ENCODE measurements at places on chromosomes 5 and 9.

DNA sequence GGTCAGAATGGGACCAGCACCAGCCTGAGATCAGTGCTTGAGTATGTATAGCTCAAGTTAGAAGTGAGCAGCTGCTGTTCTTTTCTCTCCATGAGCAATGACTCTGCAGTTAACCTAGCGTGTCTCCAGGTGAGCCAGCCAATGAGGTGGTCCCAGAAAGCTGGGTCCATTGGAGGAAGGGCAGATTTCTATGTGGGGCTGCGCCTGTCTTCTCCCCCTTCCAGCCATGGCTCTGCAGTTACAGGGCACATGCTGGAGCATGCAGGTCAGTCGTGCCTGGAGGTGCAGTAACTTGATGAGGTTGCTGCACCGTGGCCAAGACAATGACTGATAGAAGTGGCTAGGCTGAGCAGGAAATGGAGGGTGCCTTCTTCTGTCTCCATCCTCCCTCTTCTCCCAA lies 29.6 kb upstream of the CXCL14 start:
- DNase-seq, result no peak

GRCh38 chr9:101376111-101376848 lies 8.5 kb downstream of the BAAT start:
- DNase-seq, result no peak

DNA sequence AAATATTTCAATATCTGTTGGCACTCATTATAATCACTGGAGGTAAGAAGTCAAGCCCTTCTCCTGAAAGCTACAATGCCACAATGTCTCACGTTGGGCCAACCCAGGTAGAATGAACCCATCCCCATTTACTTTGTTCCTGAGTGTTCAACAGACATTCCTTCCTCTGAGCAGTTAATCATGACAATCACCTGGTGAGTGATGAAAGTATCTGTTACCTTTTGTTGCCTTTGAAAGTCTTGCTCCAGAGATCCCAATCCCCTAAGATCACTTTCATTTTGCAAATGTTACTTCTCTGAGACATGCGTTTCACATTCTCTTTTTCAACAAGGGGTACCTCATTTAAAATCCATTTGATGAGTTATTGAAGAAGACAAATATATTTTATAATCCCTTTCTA lies 49.3 kb upstream of the MSX2 start:
- no peak for DNase-seq

DNA sequence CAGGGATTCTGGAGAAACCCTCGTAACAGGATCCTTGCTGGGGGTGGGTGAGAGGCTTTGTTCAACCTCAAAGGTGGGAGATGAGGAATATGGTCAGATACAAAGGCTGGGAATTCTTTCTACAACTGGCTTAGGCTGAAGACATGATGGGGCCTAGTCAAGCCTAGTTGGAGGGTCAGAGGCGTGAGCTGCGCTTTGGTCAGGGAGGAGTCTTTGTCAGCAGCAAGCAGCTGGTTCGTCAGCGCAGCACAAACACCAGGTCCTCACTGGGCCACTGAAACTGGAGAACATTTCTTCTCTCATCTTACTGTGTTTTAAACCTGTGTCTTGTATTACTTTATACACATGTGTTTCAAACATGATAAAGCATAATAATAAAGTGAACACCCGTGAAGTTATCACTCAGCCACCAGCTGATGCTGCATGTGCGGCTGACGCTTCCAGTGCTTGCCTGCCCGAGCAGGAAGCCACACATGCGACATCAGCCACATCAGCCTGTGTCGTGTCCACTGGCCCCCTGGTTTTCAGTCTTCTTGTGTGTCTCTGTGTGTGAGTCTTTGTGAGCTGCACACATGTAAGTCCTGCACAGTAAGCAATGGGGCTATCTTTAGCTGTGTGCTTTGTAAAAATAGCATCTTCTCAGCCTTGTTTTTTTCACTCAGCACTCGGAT lies 81.5 kb downstream of the WNK2 start:
- DNase-seq, result no peak

GRCh38 chr9:107137495-107138202 lies 145.4 kb upstream of the RAD23B start:
- no peak for DNase-seq

DNA sequence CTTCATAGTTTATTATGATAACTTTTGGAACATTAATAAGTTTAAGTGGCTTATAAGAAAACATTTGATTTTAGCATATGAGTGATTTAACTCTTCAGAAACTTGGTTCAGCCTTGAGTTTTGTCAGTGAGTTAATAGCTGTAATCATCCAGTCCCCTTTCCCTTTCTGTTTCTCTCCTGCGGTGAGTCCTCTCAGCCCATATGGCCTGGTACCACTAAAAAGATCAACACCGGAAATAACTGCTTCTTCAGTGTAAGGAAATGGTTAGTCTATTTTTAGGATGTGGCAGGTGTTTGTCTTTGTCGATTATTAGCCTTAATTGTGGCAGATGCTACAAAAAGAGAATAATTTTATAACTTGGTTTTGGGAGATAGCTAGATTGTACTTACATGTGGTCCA lies 120.2 kb upstream of the GRHPR start:
- no peak for DNase-seq

- no peak for DNase-seq
Observed at GRCh38 chr5:107513337-107514085, 157.2 kb downstream of the EFNA5 start.

GRCh38 chr9:311841-312240 lies 97.2 kb downstream of the DOCK8 start:
- no peak for DNase-seq

DNA sequence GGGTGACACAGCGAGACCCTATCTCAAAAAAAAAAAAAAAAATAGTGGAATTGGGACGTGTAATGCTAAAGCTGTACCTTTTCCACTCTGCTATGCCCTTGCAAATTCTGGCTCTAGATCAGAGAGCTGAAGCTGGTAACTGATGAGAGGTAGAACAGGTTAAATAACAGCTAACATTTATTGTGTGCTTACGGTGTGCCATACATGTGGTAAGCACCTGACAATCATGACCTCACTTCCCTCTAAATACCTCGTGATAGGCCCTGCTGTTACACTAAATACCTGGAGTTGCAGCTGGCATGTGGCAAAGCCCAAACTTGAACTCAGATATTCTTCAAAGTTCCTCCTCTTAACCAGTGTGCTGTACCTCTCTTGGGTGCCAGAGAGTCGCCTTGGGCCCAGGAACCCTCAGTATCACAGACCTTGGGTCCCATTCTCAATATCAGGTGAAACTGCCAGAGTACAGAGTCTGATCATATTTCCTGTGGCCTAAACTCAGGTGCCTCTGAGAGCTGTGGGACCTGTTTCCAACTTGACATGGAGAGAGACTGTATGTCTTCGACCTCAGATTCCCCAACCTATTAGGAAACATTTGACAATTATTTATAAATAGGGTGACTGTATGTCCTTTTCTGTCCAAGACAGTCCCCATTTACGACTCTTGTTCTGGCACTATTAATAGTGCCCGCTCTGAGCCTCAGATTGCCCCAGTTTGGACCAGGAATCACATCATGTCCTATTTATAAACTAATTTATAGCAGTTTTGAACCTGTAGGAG lies 4.8 kb downstream of the ARL10 start:
- no peak for DNase-seq

DNA sequence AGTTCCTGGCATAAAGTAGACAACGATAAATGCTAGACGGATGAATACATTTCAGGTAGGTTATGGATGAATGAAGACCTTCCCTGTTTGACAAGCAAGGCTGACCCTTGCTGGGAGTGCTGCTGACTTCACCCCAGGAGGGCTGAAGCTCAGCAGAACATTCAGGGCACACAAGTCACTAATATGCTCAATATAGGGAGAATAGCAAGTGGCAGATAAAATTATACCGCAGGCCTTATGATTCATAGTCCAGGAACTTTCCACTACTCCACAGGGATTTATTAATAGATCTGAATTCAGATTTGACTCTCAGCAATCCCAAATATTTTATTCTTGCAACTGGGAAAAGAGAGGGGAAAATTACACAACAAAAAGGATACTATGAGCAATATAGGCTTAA lies 38.2 kb upstream of the GRAMD2B start:
- peak; percentile 93 for DNase-seq

DNA sequence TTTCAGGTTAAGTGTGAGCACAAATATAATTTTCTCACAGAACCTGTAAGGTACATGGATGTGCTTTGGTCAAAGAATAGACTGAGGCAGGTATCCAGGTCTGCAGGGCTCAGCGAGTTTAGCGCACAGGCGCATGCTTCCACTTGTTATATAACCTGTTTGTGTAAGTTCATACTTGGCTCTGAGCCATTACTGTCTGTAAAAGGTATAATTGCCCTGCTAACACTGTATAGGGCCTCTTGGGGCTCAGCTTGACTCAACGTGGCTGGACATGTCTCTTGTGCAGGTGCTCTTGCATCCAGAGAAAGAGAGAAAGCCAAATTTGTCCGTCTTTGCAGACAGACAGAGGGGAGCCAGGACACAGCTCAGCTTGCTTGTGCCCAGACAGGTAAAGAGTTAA lies 759.6 kb downstream of the MTRR start:
- no peak for DNase-seq

DNA sequence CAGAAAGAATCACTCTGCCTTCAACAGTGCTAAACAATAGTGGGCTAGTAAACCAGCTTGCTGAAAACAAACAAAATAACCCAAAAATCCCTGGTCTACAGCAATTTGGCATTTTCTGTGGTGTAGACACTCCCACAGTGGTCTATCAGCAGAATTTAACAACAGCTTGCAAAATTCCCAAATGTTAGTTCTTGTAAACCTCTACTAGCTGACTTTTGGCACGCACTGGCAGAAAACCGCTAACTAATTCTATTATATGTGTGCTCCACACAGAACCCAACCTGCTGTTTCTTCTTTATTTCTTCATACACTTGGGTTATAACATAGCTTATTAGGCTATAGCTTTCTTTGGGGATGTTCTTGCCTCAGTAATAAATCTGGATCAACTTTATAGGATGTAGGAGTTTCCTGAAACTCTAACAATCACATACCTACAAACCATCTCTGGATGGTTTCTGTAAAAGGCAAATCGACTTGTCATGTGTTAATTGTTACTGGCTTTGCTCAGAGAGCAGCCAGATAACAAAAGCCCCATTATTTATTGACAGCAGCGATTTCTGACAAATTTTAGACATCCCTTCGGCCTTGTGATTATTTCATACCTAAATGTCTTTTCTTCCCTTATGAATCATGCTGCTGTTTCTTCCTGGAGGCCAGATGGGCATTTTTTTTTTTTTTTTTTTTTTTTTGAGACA lies 82.7 kb upstream of the NAA35 start:
- no peak for DNase-seq

DNA sequence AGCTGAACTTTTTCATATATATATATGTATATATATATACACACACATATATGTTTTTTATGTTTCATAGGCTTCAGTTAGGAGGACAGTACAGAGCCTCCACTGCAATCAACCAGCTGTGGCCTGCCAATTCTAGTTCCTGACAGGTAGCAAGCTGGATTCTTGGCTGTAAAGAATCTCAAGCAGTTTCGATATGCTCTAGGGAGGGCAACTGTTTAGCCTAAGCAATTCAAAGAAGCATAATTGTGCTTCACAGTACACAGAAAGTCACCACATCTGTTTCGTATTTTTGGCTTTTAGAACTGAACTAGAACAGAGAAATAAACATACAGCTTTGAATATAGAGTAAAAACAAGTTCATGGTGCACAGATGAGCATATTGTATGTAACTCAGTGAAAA lies 152.4 kb upstream of the ARRDC3 start:
- no peak for DNase-seq

DNA sequence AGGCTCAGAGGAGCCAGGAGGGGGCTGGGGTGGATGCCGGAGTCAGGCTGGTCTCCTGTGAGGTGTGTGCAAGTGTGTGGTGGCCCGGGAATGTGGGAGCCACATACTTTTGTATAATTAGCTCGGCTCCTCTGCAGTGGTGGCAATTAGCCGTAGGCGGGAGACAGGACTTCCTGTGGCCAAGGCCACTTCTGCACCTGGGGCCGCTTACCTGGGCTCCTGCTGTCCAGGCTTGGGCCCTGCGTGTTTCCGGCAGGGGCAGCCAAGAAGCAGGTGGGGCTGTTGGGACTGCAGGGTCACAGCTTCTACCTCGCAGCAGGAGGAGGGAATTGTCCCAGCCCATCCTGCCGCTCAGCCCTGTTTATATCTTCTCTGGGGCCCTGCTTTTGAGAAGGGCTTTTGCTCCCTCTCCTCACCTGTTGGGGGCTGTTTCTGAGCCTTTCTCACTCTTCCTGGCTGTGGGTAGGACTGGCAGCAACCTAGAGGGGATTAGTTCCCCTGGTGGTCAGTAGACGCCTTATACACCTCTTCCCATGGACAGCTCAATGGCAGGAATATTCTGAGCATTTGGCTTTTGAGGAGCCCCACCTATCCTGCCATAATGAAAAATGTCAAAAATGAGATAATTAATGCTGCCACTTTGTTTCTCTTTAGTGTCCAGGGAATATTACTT lies 145.4 kb upstream of the PITX1 start:
- DNase-seq, result no peak

GRCh38 chr9:4680750-4681149 lies 1.4 kb downstream of the CDC37L1 start:
- no peak for DNase-seq

DNA sequence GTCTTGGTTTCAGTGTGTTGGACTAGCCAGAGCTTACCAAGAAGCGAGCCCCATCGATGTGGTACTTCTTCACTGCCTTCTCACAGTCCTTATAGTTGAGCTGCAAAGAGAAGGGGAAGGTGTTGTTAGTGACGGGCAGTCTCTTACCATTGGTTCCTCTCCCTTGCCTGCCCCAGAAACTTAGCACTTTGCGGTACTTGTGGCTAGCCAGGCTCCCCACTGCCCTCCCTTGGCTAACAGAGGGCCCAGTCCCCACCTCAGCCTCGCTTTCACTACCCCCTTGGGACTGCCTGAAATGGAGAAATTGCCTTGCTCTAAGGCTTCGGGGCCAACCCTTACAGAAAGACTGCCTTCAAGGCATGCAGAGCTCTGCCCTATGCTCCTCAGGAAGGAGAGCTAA lies 4.3 kb downstream of the LCP2 start:
- DNase-seq, result no peak

GRCh38 chr9:73153793-73154227 lies 2.1 kb downstream of the ANXA1 start:
- peak; percentile 45 for DNase-seq

DNA sequence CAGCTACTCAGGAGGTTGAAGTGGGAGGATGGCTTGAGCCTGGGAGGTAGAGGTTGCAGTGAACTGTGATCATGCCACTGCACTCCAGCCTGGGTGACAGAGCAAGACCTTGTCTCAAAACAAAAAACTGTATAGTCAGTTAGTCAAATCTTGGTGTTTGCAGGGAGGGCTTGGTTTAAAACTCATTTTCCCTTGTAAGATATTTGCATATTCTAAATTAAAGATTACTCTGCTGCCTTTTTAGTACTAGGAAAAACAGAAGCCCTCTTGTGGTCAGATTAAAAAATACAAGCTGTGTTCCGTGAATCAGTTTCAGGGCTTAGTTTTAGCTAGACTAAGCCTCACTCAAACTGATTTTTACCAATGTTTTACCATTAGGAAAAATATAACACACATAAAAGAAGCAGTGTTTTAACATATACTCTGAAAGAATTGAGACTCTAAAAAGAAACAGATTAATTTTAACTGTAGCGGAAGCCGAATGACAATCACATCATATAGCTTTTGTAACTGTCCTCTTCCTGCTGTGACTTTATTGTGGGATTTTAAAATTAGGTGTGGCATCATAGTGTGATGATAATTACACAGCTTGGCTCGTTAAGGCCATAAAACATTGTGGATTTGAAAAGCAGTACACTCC lies 84.9 kb upstream of the BASP1 start:
- DNase-seq, result no peak

- DNase-seq, result no peak
Observed at GRCh38 chr9:19138084-19138483, 10.8 kb upstream of the PLIN2 start.

Data from PC-9 (cell line).